ENCODE measurements at places on chromosomes 2 and 18.

DNA sequence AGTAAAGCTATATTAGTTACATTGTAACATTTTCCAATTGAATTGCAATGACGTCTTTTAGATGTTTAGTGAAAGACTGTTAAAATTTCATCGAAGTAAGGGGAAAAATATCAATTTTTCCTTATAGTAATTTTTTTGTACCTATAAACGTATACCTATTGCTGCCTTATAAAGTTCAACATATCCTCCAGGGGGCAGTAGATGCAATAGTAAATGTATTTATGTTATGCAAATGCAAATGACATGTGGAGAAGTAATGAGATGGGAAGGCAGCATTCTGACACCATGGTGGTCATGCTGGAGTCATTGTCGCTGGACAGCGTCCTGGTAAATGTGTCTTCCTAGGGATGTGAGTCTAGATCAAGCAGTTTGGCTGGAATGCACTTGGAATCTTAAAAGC, 38.7 kb downstream of the MSTN start:
- DNase-seq, result no peak

GRCh38 chr2:1752751-1753150, 8.4 kb upstream of the PXDN start:
- peak; percentile 31 for DNase-seq

DNA sequence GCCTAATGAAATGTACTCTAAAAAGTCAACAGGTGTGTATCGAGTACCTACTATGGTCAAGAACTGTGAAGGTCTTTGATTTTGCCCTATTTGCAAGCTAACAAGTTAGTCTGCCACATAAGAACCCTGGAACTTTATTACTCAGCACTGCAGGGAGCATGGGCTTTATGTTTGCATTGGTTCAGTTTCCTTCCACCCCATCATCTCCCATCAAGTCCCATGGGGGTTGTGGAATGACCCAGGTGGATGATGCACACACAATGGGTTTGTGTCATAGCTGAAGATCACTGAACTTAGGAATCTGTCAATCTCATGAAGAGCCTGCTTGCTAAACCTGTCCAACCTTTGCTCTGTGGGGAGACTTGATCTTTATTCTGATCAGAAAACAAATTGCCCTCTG, 265.5 kb downstream of the RPRM start:
- no peak for DNase-seq

DNA sequence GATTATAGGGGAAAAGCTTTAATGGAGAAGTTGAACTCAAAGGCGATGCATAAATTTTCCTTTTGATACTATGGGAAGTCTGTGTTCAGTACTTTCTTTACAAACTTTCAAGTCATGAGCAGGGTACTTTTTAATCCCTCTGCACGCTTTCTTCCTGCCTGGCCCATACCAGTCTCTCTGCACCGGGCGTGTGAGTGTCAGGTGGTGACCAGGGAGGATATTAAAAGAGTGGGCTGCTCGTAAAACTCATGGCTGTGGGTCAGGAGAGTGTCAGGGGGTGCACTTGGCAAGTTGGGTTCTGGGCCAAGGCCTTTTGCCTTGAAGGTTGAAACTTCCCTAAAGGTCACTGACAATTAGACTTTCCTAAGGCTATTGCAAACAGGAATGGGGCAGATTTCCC, 367.8 kb downstream of the GPD2 start:
- DNase-seq, result no peak
